ENCODE measurements at places on chromosomes 1 and 21.

- DNase-seq: no peak
These were observed 423.8 kb upstream of the CXADR start for GRCh38 chr21:17089091-17089491.

GRCh38 chr1:16920951-16921350, 780 bp upstream of the CROCC start:
- no peak for DNase-seq

DNA sequence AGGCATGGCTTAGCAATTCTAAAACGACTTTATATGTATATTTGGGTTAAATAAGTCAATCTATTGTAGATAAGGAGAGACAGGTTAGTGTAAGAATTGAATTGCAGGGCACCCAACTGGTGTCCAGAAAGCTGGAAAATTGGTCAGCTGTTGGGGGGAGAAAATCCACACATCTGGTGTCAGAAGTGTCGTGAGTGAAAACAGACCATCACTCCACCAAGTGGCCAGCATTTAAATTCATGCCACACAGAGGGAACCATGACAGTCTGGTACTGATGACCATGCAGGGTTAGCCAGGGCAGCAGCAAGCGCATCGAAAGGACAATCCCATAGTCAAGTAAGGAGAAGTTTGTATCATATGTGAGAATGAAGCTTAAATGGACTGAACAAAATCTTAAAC, 11.7 kb downstream of the LAX1 start:
- no peak for DNase-seq

DNA sequence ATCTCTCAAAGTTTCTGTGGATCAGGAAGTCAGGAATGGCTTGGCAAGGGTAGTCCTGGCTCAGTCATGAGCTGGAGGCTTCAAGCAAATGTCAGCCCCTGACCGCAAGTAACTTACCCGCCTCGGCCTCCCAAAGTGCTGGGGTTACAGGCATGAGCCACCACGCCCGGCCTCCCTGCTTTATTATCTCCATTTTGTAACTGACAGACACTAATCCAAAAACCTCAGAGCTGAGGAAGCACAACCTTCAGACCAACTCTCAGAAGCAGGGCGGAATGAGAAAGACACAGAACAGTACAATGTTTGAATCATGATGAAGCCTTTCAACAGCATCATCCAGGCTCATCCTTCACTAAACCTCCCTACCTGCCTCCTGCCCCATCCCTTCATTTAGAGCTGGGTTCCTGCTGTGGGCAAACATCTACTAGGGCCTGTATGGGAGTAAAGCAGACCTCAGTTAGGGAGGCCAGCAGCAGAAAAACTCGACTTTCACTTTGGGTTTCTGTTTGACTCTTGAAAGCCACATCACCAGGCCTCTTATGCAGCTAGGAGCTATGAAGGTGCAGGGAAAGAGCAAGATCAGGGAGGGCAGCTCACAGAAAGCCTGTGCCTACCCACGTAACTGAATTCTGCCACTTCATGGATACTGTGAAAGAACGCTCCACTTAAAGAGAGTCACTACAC, 84.4 kb upstream of the RAB4A start:
- DNase-seq: peak; percentile 25
